ENCODE measurements at places on chromosomes 6 and 20.

DNA sequence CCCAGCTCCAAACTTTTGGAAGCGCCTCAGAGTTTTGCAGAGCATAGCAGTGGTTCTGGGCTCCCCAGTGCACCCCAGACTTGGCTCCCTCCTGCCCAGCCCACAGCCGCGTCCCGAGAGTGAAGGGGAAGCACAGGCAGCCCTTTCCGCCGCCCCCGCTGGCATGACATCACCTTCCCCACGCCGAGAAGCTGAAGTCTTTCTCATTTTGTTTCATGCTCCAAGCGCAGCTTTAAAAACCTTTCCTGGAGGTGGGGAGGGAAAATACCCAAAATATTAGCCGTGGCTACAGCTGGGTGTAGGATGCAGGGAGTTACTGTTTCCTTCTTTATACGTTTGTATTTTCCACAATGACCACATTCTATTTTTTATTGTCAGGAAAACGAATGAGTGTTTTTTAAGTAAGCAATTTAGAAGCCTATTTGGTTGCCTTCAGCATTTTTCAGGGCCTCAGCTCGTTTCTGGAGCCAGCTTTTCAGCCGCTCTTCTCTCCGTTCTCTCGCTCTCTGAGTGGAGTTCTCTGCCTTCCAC lies 72.9 kb downstream of the SNX5 start:
- peak; percentile 48 for DNase-seq

DNA sequence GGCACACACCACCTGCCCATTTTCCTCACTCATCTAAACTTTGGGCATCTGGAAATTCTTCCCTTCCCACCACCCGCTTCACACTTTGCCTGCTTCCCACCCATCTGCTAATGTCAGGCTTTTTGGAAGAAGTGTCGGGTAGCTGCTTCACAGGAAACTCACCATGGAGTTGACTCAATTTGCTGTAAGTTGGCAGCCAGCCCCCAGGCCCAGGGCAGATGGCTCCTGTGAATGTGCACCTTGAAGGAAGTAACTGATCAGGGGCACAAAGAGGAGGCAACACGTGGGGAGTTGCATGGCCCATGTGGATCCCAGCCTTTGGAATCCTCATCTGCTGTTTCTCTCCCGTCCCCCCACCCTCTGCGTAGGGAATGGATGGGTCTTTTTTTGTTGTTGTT lies 87.3 kb downstream of the PPP1R14C start:
- DNase-seq = no peak

- DNase-seq = no peak
These were observed 12.8 kb upstream of the ULBP3 start for GRCh38 chr6:150081702-150082101.

GRCh38 chr20:18390201-18390600 lies 76.6 kb downstream of the DZANK1 start:
- DNase-seq = no peak

GRCh38 chr6:74431873-74432580 lies 736.0 kb downstream of the CD109 start:
- no peak for DNase-seq

DNA sequence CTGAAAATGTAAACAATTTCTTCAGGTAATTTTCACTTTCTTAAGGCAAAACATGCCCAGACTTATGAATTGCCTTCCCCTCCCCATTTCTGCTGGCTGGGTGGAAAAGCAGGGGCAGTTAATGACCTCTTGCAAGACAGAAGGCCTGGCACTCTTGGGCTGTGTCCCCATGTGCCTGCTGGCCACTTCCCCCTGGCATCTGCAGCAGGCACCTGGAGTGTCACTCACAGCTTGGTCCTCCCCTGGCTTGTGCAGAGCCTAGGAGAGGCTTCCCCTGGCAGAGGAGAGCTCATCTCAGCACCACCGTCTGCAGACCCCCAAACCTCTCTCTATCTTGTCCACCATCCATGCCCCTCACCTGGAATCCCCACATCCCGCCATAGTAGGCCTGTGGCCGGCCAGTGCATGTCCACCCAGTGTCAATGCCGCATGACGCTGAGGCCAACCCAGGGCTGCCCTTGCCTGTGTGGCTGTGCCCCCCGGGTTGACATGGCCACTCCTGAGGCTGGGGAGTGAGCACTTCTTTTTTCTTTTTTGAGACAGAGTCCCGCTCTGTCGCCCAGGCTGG lies 83.5 kb upstream of the SLC22A23 start:
- DNase-seq = no peak

DNA sequence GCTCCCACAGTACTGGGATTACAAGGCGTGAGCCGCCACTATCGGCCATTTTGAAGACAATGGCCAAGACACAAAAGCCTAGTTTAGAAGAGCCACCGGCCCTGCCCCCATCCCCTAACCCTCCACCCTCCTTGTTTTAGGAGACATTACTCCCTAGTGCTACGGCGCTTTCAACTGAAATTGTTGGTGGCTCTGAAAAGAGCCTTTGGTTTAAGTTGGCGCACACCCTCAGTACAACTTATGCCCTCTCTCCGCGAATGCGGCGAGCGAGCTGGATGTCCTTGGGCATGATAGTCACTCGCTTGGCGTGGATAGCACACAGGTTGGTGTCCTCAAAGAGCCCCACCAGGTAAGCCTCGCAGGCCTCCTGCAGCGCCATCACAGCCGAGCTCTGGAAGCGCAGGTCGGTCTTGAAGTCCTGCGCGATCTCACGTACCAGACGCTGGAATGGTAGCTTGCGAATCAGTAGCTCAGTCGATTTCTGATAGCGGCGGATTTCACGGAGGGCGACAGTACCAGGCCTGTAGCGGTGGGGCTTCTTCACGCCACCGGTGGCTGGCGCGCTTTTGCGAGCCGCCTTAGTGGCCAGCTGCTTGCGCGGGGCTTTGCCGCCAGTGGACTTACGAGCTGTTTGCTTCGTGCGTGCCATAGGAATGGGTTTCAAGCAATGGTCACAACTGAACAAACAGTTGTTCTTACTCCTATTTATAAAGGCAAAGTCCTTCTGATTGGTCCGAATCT lies 114.9 kb upstream of the BTN3A2 start:
- peak; percentile 91 for DNase-seq

GRCh38 chr6:111565326-111566221 lies 40.1 kb downstream of the TRAF3IP2 start:
- no peak for DNase-seq

GRCh38 chr6:151482290-151482689 lies 11.5 kb upstream of the CCDC170 start:
- DNase-seq = no peak

DNA sequence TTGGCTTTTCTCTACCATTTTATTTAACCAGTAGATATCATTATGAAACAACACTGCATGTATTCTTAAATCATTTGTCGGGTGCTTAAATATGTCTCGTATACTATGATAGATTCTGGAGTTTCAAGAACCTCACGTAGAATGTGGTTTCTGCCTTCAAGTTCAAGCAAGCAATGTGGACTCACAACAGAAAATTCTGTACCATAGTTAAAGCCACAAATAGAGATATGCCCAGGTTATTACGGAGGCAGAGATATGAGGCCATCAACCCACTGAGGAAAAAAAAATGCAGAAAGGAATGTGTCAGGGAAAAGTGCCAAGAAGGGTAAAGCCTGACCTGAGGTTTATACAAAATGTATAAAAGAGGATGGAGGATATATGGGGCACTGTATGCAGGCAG lies 109.9 kb downstream of the GFRAL start:
- DNase-seq = no peak

GRCh38 chr20:58898629-58899408 lies 46.3 kb downstream of the GNAS start:
- DNase-seq = no peak

DNA sequence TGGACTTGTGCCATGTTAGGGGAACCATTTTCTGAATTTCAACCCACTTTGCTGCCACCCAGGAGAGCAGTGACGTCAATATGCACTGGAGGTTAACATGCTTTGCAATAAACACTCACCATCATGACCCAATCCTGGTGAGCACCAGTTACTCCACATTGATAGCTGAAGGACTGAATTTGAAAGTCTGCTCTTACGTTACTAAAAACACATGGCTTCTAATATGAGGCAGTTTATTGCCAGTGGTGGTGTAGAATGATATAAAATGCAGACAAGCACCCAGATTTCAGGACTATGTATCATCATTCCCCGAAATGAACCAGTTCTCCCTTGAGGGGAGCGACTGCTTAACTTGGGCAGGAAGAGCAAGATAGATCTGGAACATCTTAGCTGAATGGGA lies 23.8 kb downstream of the RFPL4B start:
- DNase-seq = no peak

- DNase-seq = no peak
These were observed 111.2 kb upstream of the OPRM1 start for GRCh38 chr6:153927867-153928266.

DNA sequence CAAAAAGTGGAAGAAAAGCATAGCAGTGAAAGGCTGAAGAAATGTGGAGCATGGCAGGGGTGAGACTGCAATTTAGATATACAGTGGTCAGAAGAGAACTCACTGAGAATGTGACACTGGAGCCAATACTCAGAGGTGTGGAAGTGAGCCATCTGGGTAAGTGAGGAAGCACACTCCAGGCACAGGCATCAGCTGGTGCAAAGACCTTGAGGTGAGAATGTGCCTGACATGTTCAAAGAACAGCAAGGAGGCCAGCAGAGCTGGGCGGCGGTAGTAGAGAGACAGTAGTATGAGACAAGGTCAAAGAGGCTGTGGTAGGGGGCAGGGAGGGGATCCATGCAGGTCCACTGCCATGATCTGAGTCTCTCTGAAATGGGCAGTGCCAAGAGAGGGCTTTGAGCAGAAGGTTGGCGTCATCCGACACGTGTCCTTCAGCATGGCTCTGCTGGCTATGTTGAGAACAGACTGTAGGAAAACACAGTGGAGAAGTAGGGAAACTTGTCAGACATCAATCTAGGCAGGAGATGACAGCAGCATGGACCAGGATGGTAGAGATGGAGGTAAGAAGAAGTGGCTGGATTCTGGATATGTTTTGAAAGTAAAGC lies 84.4 kb downstream of the PLCG1 start:
- no peak for DNase-seq

DNA sequence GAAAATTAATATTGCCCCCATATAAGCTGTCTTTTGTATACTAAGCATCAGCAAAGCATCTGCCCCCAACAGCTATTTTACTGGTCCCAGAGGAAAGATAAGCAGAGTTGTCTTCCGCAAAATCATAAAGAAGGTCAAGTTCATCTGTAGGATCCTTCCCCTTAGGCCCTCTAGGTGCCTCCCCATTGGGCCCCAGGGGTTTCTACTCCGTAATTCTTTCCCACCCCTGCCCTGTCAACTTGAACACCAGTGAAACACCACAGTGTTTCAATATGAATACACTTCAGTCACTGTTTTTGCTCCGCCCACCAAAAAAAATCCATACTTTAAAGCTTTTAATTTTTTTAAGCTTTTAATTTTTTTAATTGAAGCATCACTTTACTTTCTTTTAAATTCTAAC lies 159.2 kb downstream of the ATXN1 start:
- no peak for DNase-seq

DNA sequence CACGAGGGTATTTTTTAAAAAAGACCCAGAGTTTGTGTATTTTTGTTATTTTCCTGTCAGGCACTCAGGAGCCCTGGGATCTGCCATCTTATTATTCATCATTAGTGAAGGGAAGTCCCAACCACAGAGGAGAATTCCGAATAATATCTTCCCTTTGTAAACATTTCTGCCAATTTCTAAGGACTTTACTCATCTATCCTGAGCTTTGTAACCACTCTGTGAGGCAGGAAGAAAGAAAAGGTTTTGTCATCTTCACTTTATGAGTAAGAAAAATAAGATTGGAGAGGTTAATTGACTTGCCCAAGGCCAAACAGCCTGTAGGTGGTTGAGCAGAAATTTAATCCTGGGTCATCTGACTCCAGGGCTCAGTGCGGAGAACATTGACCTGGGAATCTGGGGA lies 23.0 kb upstream of the IYD start:
- DNase-seq = no peak

GRCh38 chr6:25041485-25042035 lies 105.8 kb upstream of the RIPOR2 start:
- no peak for DNase-seq

DNA sequence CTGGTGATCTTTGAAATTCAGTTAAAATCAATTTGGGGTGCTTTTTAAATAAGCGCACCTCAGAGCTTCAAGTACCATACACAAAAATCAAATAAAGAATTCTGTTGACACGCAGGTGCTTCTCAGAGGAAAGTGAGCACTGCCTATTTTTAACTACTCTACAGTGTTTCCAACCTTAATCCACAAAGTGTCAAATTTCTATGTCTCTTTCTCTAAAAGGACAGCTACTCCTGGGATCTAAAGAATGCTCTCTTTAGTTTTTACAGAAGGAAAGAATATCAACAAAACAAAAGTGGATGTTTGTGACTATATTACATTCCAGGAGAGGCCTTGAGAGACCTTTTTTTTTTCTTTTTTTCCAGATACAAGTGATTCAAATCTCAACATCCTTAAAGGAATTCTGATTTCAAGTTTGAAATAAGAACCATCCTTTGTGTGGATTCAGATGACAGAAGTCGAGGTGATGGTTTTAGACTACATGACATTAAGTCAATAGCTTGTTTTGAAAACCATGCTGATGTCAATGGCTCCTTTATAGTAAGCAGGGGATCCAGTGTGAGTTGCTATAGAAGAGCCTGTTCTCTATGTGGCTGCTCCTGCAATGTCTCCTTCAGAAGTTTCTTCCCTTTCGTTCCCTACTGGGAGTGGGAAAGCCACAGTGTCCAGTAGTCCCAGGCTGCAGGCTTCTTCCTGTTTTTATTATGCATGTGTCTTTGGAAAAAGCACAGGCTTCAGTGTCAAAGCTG lies 67.2 kb upstream of the DEFB112 start:
- no peak for DNase-seq

DNA sequence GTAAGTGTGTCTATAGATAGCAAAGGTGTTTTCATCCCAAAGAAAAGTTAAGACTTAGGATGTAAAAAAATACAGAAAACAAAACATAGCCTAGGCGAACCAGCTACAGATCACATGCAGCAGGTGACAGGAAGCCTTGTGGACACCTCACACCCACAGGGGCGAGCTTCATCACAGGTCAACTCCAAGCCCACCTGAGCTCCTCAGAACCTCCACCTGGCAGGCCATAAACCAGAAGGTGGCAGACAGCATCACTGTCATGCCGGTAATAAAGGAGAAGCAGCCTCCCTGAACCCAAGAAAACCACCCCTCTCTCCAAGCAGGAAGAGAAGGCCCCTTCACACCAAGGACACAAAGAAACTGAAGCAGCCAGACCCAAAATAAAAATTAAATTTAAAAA lies 1.0 kb downstream of the RALGAPA2 start:
- DNase-seq = no peak

DNA sequence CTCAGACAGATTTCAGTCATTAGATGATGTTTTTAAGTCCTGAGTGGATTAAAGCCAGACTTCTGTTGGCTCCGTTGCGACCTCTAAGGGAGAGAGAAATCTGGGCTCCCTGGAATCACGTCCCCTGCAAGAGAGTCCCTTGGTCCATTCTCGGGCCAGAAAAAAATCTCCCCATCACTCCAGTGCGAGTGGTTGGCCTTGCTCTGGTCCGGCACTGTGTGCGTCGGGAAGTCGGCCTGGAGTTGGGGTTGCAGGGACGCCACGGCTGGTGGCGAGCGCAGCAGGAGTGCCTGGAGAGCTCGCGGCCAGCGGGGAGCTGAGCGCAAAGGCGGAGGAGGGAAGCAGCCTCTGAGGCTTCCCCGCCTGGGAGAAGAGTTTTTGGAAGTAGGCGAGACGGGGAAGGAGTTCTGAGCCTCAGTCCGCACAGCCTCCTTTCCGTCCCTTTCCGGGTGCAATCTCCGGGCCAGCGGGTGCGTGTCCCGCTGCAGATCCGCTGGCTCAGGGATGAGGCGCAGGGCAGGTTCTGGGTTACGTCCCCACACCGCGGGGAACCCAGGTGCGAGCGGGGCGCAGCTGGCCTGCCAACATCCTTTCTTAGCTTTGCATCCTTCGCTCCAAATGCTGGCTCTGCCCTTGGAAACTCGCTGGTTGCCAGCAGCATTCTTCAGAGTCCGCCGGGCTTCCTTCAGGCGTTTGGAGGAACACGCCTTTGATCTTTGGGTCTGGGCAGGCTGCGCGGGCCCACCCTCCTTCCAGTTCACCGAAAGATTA lies 6.8 kb downstream of the TCF21 start:
- DNase-seq = peak; percentile 74
